ENCODE measurements at places on chromosomes 7 and 10.

GRCh38 chr10:73997461-73997786, 492 bp upstream of the VCL start:
- DNase-seq, result no peak

GRCh38 chr7:35315517-35315916, 61.6 kb upstream of the TBX20 start:
- no peak for DNase-seq

DNA sequence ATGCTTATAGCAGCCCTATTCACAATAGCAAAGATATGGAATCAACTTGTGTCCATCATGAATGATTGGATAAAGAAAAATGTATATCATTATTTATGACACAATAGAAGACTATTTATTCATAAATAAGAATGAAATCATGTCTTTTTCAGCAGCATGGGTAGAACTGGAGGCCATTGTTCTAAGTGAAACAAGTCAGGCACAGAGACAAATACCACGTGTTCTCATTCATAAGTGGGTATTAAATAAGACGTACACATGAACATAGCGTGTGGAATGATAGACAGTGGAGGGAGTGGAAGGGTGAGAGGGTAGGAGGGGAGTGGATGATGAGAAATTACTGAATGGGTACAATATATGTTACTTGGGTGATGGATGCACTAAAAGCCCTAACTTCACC, 762.4 kb downstream of the REEP3 start:
- no peak for DNase-seq

- no peak for DNase-seq
Measured at GRCh38 chr10:71708897-71709882, 10.4 kb downstream of the C10orf105 start.

- DNase-seq, result no peak
Measured at GRCh38 chr7:134693256-134693655, 46.6 kb downstream of the BPGM start.

DNA sequence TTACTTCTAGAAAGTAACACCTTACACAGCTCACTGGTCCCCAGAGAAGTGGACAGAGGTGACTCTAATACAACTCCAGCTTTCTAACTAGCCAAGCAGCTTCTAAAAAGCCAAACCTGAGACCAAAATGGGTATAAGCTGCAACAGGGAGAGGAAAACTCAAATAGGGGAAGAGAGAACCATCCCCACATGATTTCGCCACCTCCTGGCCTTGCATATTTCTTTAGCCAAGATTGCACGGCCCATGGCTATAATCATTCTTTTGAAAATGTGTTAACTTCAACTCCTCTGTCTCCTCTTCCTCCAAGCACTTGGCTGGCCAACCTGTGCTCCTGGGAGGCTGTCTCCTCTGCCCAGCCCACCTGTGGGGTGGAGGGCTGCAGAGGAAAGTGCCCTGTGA, 28.7 kb downstream of the NUP42 start:
- DNase-seq, result no peak

- DNase-seq, result no peak
Measured at GRCh38 chr7:116113310-116113709, 82.7 kb upstream of the TFEC start.

GRCh38 chr7:137820677-137821420, 25.9 kb downstream of the DGKI start:
- DNase-seq, result peak; percentile 87

DNA sequence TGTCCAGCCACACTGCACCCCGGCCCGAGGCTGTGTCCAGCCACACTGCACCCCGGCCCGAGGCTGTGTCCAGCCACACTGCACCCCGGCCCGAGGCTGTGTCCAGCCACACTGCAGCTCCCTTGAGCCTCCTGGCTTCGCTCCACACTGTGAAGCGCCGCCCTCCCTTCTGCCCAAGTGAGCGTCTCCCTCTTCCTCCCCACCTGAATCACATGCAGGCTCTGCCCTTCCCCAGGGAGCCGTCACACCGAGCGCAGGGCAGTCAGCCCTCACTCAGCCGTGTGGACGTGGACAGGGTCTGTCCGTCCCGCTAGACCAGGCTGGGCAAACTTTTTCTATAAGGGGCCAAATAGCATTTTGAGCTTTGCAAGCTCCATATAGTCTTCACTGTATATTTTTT, 27.6 kb downstream of the CFAP46 start:
- no peak for DNase-seq

- DNase-seq, result no peak
Measured at GRCh38 chr7:55121249-55121648, 102.4 kb downstream of the EGFR start.

GRCh38 chr7:15681186-15681585, 5.3 kb downstream of the MEOX2 start:
- no peak for DNase-seq

- DNase-seq, result no peak
Measured at GRCh38 chr7:138752518-138753149, 45.2 kb upstream of the TMEM213 start.

DNA sequence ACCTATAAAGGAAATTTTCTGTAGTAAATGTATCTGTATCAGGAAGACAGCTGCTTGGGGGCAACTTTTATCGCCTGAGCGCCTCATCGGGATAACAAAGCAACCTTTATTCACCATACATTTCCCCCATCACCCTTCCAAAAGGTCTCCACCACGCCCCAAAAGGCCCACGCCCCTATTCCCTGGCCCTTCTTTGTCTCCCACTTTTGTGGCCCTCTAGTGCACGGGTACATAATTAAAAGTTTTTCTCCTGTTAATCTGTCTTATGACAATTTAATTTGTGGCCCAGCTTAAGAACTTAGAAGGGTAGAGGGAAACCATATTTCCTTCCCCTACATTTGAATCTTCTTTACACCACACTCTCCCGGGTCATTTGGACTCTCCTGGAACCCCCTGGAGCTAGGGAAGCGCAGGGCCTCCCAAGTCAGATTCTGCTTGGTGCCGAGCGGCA, 625 bp downstream of the RP9 start:
- DNase-seq, result peak; percentile 80

- DNase-seq, result no peak
Measured at GRCh38 chr7:2242541-2243429, 759 bp downstream of the NUDT1 start.

- DNase-seq, result peak; percentile 57
Measured at GRCh38 chr7:132381742-132382472, 194.4 kb downstream of the PLXNA4 start.

GRCh38 chr7:41116817-41117216, 586.1 kb downstream of the INHBA start:
- DNase-seq, result no peak

DNA sequence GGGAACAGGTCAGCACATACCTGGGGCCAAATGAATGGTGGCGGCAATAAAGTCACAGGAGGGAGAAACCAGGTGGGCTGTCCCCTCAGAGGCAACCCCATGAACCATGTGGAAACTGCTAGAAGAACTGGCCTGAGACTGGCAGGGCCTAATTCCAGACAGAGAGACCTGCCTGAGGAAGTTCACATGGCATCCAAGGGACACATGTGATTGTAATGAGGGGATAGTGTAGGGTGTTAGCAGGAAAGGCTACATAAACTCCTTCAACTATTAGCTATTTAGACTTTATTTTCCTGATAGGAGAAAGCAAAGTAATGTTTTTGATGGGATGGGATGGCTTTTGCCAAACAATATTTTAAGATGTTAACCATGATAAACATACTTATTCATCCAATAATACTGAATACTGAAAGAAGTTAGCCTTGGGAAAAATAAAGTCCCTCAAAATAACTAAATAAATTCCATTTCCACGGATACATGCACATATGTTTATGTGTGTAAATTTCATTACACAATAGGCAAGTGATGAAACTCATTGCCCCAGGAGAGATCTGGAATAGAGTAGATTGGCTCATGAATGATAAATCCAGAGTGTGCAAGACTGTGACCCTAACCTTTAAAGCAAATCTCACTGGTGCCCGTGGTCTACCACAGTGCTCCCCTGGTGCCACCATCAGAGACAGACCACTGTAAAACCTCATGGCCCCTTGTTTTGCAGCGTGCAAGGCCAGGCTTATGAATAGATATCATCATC, 137.0 kb downstream of the NRF1 start:
- DNase-seq, result no peak

DNA sequence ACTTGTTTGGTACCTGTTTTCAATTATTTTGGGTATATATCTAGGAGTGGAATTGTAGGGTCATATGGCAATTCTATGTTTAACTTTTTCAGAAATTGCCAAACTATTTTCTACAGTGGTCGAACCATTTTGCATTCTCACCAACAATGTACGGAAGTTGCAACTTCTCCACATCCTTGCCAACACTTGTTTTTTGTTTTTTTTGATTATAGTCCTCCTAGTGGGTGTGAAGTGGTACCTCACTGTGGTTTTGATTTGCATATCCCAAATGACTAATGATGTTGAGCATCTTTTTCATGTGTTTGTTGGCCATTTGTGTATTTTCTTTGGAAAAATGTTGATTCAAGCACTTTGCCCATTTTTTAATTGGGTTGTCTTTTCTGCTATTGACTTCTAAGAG, 122.1 kb downstream of the RPS24 start:
- no peak for DNase-seq

- no peak for DNase-seq
Measured at GRCh38 chr7:55132890-55133551, 114.2 kb downstream of the EGFR start.

DNA sequence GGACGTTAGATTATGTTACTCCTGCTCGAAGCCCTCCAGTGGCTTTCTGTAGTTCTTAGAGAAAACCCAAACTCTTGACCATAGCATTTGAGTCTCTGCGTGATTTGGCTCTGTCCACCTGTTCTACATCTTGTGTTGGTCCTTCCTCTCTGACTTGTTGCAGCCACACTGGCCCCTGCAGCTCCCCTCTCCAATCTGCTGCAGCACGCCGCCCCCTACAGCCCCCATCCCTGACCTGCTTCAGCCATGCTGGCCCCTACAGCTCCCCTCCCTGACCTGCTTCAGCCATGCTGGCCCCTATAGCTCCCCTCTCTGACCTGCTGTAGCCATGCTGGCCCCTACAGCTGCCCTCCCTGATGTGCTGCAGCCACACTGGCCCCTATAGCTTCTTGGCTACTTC, 29.2 kb downstream of the TRRAP start:
- no peak for DNase-seq

- no peak for DNase-seq
Measured at GRCh38 chr7:81187753-81188152, 268.9 kb upstream of the SEMA3C start.

GRCh38 chr10:116079355-116079754, 193.7 kb downstream of the GFRA1 start:
- DNase-seq, result no peak

DNA sequence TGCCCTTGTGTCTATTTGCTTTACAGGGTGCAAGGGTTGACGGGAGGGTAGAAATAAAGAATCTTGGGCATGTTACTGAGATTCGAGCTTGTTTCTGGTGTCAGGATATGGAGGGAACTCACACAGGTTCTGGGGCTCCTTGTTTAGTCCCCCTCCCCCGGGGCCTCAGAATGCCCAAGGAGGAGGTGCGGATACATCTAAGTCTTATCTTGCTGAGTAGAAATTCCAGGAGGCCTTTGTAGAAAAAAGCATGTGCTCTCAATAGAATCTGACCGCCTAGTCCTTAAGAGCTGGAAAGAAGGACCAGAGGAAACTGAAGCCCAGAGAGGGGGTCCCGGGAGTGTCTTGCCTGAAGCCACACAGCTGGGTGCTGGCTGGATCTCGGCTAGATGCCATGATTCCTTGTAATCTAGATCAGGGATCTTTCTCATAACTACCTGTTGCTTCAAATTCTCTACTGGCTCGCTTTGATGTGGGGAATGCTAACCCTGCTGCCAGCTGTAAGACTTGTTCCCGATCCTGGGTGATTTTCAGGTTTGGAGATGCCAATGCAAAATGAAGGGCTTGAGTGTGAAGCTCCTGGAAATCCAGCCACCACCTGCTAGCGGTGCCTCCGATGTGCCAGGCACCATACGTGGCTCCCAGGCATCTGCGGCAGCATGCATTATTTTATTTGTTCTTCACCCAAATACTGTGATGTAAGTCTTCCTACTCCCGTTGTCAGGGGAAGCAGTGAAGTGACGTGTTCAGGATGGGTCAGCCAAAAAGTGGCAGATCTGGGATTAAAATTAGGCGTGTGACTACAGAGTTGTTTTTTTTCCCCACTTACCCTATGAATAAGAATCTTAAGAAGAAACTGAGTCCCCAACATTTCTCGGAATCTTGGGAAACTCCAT, 226.0 kb downstream of the TCF7L2 start:
- no peak for DNase-seq

DNA sequence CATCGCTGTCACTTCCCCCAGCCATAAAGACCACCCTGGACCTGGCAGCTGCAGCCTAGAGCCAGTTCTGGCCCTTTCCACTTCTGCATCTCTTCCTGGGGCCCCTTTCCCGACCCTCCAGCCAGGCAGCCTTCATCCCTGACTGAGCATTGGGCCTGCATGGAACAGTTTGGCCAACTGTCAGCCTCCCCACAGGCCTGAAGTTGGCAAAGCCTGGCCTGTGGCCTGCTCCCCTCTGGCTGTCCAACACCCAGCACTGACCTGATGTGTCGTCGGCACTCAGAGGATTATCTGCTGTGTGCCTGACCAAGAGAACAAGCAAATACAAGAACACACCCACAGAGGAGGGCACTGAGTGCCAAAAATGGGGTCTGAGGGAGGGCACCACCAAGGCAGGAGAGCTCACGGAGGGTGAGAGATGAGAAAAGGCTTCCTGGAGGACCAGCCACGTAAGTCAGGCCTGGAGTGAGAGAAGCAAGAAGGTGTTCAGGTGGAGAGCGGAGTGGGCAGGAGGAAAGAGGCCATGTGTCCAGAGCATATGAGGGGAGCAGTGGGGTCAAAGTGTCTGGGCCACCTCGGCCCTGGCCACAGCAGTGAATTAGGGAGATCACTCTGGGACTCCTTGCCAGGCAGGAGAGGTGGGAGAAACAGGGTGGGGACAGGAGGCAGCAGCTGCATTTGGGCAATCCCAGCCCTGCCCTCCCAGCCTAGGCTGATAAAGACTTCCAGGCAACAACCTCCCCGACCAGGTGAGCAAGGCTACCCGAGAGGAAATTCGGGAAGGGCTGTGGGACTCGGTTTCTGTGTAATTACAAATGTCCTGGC, 4.5 kb downstream of the GPRIN2 start:
- no peak for DNase-seq

GRCh38 chr7:50202052-50202555, 102.4 kb upstream of the IKZF1 start:
- no peak for DNase-seq

DNA sequence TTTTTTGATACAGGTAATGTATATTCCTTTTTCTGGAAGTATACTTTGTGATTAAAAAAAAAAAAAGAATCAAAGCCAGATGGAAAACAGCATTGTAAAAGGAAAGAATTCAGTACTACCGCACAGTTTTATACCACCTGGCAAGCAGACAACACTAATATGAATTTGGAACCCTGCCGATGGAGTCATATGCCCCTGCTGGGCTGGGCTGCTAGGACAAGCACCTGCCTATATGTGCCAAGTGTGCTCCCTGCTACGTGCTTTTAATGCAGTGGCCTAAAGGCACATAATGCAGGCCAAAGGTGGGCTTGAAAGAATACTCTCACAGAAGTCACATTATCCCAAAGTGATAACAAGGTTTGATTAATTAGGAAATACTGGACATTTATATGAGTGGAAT, 29.8 kb upstream of the WAC start:
- no peak for DNase-seq

DNA sequence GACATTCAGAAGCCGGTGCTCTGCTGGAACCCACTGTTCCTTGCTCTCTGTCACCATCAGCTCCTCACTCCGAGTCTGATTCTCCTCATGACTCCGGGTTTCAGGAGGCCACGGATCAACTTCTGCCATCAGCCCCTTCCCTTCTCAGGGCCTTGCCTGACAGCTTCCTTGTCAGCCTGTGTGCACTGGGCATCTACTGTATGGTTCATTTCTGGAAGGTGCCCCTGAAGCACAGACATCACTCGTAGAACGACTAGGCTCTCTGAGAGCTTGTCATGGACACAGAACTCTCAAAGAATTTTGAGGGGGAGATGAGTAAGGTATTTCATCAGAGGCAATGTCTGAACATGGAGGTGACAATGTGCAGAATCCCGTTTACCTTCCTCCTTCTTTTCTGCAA, 396.1 kb downstream of the TNS3 start:
- no peak for DNase-seq

All from eye (tissue), 1 donor.